ENCODE measurements at places on chromosomes 1 and 21.
A peak's percentile ranks its signal among the peaks of the same experiment; 100 is the strongest.

GRCh38 chr1:230176871-230177411, 109.9 kb downstream of the GALNT2 start:
- DNase-seq: no peak

DNA sequence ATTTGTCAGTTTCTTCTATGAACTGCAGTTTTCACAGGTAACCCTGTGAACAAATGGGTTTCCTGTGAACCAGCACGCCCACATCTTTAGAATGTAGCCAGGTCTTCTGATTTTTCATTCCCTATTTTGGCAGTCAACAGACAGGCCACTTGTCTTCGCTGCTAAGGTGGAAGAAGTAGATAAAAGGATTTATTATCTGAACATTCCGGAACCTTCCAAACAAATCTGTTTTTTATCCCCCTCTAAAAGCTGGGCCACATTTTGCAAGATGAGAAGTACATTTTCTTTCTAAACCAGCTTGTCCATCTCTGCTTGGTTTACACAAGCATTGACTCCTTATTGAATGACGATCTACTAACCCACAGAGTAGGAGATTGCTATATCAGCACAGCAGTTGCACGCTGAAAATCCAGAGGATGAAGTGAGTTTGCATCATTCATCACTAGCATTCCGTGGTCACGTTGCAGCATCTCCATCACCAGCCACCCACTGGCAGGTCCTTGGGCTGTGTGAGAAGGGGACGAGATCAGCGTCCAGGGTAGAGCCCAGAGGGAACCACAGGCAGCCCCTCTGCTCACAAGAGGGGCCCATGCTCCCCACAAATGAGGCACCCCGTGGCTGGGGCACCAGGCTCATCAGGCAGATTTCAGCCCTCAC, 83.5 kb downstream of the TOMM20 start:
- no peak for DNase-seq

DNA sequence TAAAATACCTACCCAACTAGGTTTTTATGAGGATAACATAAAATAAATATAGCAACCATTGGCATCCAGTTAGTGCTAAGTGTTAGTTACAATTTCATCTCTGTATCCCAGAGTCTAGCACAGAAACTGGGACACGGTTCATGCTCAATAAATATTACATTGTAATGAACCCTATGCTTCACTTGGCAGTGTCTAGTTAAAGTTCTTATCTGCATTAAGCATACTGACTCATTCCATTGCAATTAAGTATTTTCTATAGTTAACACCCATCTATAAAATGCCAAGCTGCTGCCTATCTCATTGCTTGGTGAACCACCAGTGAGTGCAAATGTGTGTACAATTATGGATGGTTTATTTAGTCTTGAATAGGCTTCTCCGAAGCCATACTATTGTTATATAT, 15.2 kb downstream of the CHML start:
- no peak for DNase-seq

- DNase-seq: no peak
Measured at GRCh38 chr1:200528858-200529606, 91.5 kb downstream of the KIF14 start.

- DNase-seq: no peak
Measured at GRCh38 chr21:19433623-19434022, 1030.0 kb upstream of the TMPRSS15 start.

- no peak for DNase-seq
Measured at GRCh38 chr21:15534450-15534886, 195.3 kb upstream of the USP25 start.

DNA sequence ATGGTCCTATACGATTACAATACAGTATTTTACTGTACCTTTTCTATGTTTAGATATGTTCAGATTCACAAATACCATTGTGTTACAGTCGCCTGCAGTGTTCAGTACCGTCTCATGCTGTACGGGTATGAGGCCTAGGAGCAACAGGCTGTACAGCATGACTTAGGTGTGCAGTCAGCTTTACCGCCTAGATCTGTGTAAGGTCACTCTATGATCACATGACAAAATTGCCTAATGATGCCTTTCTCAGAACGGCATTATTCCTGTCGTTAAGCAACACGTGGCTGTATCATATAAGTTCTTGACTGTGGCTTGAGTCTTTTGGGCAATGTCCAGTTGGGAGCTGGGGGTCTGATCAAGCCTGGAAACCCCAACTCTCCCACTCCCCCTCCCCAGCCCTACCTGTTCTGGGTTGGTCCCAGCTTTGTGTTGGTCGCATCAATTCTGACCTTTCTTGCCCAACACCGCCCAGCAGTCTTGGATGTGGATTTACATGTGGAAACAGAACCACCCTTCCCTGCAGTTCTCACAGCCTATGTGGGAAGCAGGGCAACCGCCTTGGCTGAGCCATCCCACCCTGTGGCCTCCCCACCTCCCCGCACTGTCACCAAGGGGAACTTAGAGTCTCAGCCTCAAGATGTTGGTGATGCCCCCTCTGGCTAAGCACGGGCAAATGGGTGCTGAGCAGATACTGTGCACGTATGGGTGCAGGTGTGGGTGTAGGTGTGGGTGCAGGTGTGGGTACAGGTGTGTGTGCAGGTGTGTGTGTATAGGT, 80.2 kb upstream of the ACTL8 start:
- no peak for DNase-seq

DNA sequence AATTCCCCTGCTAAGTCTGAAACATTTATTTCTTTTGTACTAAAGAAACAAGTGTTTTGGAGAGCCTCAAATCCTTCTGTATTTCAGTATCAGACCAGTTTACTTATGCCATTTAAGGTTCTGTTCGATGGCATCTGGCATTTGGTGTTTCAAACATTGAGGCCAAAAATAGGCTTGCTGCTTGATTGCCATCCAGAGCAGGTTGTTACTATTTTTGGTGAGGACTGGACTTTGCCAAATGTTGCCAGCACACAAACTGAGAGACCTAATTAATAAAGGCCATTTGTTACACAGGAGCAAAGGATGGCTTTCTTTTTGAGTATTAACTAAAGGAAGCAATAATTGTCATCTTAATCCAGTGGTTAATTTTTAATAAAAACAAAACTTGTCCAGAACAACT, 26.2 kb downstream of the VPS45 start:
- no peak for DNase-seq

DNA sequence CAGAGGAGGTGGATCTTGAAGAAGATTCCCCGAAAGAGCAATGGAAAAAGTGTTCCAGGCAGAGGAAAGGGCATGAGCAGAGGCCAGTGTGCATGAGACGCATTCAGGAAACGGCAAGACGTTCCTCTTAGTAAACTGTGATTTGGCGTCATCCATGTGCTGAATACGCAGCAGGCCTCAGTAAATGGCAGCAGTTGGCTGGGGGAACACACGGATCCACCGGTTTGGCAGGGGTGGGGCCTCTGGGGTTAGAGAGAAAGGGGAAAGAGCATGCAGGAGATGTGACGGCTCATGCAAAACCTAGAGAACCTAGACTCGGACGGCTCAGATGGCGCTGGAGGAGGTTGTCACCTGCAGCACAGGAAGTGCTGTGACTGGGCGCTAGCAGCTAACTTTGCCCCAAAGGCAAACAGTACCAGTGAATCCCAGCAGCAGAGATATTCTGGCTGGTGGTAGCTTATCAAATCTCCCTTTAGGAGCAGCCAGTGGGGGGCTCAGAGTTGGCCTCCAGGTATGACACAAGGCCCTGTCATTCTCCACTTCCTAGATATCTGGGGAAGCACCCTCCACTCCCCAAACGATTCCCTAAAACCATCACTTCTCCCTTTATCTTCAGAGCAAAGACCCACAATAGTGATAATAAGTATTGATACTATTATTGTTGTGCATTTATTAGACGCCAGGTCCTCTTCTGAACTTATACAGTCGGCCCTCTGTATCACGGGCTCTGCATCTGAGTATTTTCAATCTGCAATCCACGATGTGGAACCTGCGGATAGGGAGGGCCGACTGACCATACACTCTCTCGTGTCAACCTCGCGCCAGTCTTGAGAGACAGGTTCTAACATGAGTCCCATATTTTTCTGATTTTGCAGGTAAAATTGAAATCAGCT, 7.6 kb downstream of the LAPTM5 start:
- DNase-seq: no peak

DNA sequence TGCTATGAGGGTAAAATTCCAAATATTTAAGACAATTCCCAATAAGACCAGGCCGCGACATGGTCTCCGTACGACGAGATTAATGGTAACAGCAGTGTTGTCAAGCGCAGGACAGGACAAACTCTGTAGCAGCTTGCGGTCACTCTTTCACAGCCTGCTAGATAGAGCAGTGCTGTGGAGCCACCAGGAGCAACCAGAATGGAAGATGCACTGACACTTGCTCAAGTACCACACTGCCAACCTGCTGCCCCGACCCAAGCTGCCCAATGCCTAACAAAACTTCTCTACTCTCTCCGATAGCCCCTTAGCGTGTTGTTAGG, 636 bp downstream of the WARS2 start:
- no peak for DNase-seq

GRCh38 chr21:34499116-34499515, 12.9 kb downstream of the KCNE1 start:
- no peak for DNase-seq

DNA sequence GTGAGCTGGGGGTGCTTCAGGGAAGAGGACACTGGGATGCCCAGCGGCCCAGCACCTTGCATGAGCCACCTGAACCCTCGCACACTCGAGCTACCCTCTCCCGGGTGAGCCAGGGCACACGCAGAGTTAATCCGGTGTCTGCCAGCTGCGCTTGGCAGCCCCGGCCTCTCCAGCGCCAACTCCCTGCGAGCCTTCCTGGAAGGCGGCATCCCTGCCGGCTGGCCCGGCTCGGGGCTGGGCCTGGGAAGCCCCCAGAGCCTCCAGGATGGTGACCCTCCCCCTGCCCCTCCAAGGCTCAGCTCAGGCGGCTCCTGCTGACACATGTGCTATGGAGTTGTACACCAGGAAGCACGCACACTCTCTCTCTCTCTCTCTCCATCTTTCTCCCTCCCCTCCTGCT, 48.7 kb downstream of the RAP1GAP start:
- no peak for DNase-seq

DNA sequence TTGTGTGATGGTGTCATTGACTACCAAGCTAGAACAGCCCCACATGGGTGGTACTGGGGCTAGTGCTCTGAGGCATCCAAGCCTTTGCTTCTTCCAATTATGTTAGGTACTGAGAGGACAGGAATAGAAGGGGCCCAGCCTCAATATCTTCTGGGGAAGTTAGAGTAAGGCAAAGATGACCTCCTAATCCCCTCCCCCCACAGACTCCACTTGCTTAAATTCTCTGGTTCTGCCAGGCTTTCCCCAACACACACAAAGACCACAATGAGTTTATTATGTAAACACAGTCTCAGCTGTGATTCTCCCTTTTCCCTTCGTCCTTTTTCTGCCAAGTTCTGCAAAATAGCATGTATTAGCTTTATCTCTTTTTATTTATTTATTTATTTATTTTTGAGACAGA, 3.1 kb upstream of the TACSTD2 start:
- DNase-seq: no peak

DNA sequence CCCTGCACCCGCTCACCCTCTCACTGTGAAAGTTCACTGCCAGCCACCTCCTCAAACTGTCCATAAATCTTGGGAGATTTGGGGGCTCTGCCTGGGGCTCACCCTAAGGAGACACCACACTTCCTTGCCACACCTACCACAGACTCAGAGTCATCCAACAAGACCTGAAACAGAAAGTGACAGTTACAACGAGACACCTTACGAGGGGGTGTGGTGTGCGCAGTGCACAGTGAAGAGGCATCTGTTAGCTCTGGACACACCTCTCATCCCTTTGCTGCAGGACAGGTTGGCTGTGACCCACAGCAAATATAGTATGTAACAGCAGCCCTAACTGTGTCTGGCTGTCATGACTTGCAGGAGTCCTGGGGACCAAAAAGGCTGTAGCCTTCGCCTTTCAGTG, 190.2 kb downstream of the NR5A2 start:
- DNase-seq: no peak

DNA sequence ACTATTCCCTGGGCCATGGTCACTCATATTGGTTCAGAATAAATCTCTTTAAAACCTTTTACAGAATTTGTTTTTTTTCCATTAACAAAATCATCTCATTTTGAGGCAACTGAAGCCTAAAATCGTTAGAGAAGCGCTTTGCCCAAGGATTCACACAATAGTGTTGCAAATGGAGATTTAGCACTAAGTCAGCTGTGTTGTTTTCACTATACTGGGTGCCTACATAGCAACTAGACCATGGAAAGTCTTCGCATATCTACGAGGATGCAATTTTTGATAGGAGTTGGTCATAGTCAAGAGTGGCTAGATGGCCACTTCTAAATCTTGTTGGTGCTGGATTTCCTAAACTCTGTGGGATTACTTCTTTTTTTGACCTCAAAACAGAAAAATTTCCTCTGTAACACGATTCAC, 530 bp upstream of the TIPRL start:
- DNase-seq: no peak

DNA sequence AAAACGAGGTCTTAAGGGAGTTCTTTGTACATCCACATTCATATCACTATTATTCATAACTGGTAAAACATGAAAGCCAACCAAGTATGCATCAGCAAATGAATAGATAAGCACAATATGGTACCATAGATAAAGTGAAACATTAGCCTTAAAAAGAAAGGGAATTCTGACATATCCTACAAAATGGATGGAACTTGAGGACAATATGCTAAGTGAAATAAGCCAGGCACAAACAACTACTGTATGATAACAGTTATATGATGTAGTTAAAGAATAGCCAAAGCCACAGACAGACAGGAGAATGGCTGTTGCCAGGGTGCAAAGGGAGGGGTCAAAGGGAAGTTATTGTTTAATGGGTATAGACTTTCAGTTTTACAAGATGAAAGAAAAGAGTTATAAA, 148.9 kb downstream of the EIF4G3 start:
- no peak for DNase-seq

- no peak for DNase-seq
Measured at GRCh38 chr1:55010194-55010886, 11.6 kb downstream of the BSND start.

DNA sequence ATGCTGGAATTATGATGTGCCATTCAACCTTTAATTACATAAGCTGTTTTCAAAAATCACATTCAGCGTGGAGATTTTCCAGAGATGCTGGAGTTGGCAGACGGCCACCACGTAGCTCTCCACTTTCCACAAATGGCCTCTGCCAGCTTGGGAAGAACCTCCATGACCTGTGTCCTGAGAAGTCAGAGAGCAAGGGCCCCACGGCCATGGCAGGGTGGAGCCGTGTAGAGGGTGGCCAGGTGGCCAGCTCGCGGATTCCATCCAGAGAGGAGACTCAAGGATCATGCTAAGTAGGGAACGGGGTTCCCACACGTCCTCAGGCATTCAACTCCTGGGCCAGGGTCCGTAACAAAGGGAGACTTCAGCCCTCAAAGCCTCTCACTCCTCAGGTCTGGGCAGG, 1.3 kb upstream of the GALE start:
- no peak for DNase-seq

GRCh38 chr1:155250246-155250632, 5.0 kb downstream of the ENTREP3 start:
- DNase-seq: no peak

DNA sequence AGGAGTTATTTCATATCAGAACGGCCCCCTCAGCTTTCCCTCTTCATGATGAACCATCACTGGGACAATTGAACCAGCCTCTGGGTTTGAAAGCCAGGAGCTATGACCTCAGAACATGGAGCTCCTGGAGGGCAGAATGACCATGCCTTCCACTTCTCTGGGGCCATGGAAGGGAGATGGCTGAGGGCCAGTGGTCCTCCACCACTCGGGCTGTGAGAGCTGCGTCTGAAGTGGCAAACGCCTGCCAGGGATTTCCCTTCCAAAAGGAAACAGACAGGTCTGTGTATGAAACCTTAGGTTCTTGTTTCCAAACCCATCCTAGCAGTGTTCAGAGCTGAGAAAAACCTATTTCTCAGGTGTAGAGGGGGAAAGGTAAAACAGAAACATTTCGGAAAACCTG, 22.5 kb downstream of the PKP1 start:
- no peak for DNase-seq

- DNase-seq: peak; percentile 26
Measured at GRCh38 chr1:112849425-112850033, 106.5 kb downstream of the SLC16A1 start.

Data from RWPE1 (cell line).